ENCODE measurements at places on chromosomes 5 and 9.

- no peak for DNase-seq
Measured at GRCh38 chr9:22049411-22049810, 40.3 kb upstream of the CDKN2B start.

DNA sequence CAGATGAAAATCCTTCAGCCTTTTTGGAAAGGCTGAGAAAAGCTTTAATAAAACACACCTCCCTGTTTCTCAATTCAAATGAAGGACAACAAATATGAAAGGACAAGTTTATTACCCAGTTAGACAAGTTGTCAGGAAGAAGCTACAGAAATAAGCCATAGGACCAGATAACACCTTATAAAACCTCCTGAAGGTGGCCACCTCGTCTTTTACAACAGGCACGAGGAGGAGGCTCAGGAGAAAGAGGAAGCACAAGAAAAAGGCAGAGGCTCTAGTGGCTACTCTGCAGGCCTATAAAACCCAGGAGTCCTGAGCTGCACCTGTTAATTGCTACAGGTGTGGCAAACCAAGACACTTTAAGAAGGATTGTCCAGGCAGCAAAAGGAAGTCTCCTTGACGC is 352.1 kb upstream of the CDH18 start:
- no peak for DNase-seq

DNA sequence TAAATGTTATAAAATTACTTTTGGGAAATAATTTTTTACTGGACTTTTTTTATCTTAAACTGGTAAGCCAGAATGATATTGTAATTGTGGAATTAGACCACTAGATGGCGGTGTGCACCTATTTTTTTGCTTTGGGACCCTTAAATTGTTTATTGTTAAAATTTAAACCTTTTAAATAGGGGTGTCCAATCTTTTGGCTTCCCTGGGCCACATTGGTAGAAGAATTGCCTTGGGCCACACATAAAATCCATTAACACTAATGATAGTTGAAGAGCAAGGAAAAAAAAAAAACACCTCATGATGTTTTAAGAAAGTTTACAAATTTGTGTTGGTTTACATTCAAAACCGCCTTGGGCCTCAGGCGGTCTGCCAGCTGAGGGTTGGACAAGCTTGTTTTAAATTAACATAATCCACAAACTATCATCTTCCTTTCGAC is 28.4 kb upstream of the GADD45G start:
- no peak for DNase-seq

GRCh38 chr5:133154274-133155075 is 102.7 kb downstream of the HSPA4 start:
- no peak for DNase-seq

GRCh38 chr5:40623480-40624420 is 56.0 kb upstream of the PTGER4 start:
- no peak for DNase-seq

DNA sequence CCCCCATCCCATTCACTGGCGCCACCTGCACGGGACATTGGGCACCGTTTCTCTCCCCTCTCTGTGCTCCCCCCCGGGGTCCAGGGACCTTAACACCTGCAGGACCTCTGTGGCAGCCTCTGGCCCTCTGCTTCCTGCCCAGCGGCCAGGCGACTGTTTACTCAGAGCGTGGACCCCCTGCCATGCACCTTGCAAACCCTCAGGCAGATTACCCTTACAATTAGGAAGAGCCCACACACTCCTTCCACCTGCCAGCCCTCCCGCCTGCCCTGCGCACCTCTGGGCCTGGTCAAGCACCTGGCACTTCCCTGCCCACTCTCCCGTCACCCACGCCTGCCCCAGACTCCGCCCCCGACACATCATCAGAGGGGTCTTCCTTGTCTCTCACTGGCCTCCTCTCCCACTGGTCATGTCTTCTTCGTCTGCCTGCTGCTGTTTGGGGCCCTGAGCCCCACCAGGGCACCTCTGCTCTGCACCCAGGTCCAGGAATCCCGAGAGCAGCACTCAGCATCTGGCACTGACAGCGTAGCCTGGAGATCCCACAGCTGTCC is 281.3 kb upstream of the IRX4 start:
- DNase-seq = no peak

DNA sequence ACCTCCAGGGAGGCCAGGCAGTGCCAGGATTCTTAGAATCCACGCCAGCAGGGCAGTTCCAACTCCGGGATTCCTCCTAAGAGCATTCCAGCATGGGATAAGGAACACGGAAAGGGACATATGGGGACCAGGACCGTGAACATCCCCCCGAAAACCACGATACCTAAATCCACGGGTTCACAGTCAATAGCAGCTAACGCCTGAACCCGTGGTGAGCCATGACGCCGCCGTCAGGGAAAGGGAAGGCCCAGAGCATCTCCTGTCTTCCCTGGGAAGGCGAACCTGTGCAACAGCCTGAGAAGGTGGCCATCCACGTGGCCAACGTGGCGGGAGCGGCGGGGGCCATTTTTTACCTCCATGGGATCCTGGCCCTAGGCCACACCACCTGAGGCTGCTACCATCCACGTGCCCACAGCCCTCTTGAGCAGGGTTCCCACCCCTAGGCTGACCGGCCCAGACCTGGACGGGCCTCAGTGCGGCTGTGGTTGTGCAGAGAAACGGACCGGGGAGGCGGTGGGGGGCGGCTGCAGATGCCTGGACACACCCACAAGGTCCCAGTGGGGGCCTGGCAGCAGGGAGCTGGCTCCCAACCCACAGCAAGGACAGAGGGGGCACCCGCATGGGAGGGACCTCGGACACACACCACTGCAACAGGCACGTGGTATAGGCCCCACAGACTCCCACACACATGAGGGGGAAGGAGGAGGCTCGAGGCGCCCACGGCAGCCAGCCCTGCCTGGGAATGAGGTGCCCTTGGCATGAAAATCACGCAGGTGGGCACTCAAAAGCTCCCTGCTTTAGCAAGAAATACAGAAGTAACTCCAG is 42.8 kb downstream of the SLC12A7 start:
- no peak for DNase-seq

GRCh38 chr9:99128133-99128406 is 23.2 kb downstream of the TGFBR1 start:
- DNase-seq = no peak

GRCh38 chr9:92163276-92163675 is 48.1 kb upstream of the SPTLC1 start:
- no peak for DNase-seq

DNA sequence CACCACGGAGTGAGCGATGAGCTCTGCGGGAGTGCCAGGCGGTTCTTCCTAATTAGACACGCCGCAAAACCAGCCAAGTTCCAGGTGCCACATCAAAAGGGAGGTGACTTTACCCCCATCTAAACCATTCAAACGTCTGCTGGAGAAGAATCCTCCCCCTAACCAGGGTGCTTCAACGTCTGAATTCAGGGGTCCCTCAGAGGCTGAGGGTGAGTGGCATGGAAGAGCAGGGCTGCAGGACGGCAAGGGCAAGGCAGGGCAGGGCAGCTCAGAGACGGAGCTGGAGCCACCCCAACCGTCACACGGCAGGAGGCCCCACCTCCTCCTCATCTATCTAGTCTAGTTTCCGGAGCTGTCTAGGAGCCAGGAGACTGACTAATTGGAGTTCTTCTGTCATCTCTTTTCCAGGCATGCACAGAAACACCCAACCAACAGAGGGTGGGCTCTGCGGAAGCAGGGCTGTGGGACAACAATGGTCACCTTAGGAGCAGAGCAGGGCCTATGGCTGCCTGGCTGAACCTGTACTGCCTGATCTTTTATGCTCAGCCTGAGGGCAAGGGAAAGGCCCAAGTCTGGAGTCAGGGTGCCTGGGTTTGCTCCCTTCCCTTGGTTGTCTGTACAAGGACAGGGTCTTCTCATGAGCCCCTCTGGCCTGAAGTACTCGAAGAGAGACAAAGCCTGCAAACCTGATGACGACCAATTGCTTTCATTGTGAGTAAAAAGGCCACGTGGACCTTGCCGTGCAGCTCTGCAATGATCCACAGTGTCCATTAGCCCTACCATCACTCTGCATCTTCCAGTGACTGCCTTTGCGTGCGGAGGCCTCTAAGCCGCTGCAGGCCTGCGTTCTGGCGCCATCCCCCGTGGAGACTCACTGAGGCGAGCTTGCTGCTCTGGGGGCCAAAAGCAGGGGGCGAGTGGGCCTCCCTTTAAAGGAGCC is 81.0 kb upstream of the SLC25A51 start:
- DNase-seq = no peak

- no peak for DNase-seq
Measured at GRCh38 chr5:4204276-4205141, 608.9 kb downstream of the IRX1 start.

- DNase-seq = no peak
Measured at GRCh38 chr5:68260467-68260866, 44.9 kb downstream of the PIK3R1 start.

DNA sequence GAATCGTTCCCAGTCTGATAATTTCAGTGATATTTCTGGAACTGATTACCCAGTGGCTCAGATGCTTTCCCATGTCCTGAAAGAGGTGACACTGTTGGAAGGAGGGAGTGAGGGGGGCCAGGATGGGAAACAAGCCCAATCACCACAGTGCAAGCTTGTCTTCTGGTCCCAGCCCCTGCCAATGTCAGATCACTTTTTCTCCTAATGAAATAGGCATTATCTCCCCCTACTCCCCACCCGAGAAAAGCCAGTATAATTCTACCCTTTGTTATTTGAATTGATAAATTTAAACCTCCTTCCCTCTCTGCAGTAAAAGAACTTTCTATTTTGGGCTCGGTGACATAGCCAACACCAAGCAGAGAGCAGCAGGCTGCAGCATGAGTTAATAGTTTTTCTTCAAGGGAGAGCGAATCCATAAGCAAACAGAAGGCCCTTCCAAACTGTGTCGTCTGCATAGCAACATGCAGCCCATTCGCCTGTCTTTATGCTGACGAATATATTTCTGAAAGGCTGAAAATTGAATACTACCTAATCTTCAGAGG is 14.6 kb upstream of the PPP2CA start:
- no peak for DNase-seq

DNA sequence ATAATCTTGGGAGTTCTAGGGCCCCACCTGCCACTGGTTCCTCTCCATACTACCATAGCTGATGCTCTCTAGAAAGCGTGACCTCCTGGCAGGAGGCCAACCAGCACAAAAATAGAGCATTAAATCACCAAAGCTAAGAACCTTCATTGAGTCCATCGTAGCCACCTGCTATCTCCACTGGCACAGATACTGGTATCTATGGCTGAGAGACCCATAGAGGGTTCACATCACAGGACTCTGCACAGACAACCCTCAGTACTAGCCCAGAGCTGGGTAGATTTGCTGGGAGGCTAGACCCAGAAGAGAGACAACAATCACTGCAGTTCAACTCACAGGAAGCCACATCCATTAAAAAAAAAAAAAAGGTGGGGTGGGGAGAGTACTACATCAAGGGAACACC is 509.1 kb downstream of the DTWD2 start:
- DNase-seq = no peak

DNA sequence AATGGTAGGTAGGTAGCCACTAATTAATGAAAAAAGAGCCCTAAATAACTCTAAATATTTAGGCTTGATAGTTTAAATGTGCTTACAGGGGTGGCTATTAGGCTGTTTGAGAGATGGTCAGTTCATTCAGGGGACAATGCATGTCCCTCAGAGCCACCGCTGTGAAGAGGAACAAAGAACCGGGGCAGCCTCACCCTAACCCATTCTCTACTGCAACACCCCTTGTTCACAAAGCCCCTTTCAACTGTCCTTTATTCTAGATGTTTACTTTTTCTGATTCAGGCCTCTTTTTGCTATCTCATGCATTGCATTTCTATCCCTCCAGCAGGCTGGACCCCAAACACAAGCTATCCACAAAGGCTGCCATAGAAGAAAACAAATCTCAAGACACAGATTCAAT is 906.7 kb downstream of the NR2F1-AS1 start:
- DNase-seq = no peak

- DNase-seq = no peak
Measured at GRCh38 chr5:104817127-104817526, 1254.5 kb upstream of the NUDT12 start.

GRCh38 chr5:112686675-112687074 is 51.0 kb upstream of the APC start:
- DNase-seq = no peak

DNA sequence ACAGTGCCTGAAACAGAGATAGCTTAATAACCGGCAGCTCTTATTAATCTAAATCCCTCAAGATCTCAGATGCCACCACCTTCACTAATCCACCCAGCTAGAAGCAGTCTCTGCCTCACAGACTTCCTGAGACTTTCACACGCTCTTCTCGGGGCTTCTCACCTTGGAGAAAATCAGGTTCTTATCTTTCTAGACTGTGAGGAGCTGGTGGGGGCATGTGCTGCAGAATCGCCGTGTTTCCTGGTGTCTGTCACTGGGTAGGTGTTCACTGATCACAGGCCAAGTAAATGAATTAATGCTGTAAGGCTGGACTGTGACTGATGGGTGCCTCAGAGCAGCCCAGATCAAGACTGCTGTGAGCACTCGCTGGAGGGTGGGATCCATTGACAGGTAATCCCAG is 101.7 kb downstream of the PSD2 start:
- DNase-seq = no peak

DNA sequence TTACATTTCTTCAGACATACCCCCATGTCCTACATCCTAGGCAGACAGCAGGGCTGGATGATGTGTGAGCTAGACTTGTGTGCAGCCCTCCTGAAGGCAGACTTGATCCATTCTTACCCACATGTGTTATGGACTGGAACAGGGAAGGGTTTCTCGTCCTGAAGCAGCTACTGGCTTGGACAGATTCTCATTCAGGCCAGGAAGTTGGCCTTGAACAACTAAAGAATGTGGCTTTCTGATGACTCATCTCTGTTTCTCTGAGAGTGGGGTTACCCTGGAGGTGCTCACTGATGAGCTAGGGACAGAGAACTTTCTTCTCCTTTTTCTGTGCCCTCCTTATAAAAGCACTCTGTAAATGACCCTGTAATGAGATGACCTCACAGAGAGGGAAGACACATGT is 246.5 kb downstream of the PCSK5 start:
- DNase-seq = no peak

DNA sequence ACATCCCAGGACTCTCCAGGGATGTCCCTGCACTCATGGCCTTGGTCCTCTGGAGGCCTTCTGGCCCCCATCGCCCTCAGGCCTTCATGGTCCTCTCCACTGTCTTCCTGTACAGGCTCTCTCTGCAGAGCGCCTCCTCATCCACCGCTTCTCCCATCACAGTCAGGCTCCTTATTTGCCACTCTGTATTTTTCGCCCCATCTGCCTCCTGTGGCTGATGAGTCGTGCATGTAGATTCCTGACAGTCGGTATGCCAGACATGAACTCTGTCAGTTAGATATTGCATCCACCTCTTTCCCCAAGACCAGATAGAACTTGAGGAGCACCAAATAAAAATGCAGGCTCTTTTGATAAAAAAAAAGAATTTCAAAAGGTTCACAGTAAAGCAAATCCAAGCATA is 362.8 kb downstream of the IRX1 start:
- no peak for DNase-seq

GRCh38 chr5:16906255-16906654 is 29.8 kb downstream of the MYO10 start:
- DNase-seq = no peak

- DNase-seq = no peak
Measured at GRCh38 chr5:73735032-73735734, 109.2 kb downstream of the ARHGEF28 start.

DNA sequence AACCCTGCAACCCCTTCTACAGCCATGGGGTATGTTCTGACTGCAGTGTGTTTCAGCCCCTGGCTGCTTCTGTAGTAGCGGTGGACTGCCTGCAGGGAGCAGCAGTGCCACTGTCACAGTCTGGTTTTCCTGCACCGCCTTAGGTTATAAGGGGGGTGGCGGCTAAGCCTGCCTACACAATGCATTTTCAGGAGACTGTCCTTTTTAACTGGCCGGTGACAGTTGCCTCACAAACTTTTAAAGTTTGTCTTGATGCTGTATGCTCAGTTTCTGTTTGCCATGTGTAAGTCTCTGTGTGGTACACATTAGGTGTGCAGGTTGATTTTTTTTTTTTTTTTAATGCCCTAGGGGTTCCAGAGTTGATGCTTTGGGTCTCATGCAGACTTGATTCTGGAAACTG is 53.0 kb downstream of the NUP214 start:
- peak; percentile 56 for DNase-seq
